Activated T-cell treated with anti-CD3 and anti-CD28 coated beads for 1 hour (primary cell): ENCODE measurements at places on chromosomes 3 and 15.

GRCh38 chr3:125143982-125144652 lies 68.4 kb downstream of the SLC12A8 start:
- DNase-seq: no peak

DNA sequence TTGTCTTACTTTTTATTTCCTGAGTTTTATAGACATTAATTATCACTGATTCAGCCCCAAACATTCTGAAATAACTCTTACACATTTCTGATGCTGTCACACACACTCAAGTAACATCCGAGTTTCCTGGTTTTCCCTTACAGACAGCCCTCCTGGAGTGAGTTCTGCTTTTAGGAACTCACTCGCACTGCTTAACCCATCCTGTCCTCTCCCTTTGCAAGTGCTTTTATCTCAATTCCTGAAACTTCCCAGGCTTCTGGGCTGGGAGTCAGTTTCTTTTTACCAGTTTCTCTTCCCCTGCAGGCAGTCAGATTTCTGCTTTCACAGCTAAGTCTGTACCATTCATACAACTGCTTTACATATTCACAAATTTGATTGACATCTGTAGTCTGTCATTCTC lies 15.6 kb upstream of the SH3GL3 start:
- no peak for DNase-seq

DNA sequence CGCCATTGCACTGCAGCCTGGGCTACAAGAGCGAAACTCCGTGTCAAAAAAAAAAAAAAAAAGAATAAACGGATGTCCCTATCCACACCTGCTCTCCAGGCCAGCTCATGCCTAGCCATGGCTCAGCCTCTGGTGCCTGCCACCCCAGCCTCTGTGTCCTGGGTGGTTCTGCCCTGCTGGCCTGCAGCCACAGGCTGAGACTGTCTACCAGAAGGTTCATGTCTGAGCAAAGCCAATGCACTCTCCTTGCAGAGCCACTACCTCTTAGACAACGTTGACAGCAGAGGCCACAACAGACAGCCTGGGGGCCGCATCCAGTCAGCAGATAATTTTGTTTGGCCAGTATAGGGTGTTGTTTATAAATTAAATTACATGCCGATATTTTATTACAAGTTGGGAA lies 127.7 kb downstream of the ASB7 start:
- DNase-seq: no peak

DNA sequence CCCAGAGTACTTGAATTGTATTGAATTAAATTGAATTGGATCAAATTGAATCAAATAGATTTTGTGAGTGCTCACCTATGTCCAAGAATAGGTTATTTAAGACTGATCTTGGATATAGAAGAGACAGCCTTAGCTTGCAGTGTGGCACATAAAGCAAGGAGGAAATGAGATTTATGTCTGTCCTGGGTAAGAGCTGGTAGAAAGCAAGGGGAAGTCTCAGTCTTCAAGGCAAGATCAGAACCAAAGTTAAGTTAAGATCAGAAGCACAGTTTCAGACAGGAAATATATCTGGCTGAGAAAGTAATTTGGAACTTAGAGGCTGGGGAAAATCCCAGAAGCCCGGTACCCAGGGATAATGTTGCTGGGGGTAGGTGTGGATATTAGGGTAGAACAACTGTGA lies 244.4 kb upstream of the ARPP21 start:
- no peak for DNase-seq

- DNase-seq: no peak
Observed at GRCh38 chr15:88393719-88394519, 73.3 kb downstream of the MRPL46 start.

GRCh38 chr3:47780741-47781684 lies 680 bp downstream of the SMARCC1 start:
- DNase-seq: peak; percentile 50

GRCh38 chr15:40904552-40905201 lies 10.4 kb downstream of the VPS18 start:
- no peak for DNase-seq

DNA sequence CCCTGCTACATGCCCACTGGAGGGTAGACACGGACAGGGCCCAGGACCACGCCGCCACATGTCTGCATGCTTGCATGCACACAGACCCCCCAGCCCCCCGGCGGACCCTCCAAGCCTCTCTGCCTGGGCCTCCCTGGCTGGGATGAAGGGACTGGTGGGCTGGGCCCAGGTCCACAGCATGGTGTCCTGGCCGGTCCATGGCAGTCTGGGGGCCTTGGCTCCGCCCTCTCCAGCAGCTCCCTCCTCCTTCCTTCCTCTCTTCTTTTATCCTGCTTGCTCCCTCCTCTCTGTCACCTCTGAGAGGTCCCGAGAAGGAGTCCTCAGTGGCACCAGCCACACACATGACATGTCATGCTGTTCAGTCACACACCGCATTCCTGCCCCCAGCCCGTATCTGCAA lies 24.5 kb downstream of the DUSP7 start:
- DNase-seq: no peak

GRCh38 chr3:190552021-190552420 lies 38.1 kb downstream of the IL1RAP start:
- DNase-seq: no peak

- no peak for DNase-seq
Observed at GRCh38 chr3:18531662-18532061, 106.5 kb upstream of the SATB1 start.

GRCh38 chr3:60812502-60812901 lies 438.8 kb downstream of the FHIT start:
- DNase-seq: no peak

DNA sequence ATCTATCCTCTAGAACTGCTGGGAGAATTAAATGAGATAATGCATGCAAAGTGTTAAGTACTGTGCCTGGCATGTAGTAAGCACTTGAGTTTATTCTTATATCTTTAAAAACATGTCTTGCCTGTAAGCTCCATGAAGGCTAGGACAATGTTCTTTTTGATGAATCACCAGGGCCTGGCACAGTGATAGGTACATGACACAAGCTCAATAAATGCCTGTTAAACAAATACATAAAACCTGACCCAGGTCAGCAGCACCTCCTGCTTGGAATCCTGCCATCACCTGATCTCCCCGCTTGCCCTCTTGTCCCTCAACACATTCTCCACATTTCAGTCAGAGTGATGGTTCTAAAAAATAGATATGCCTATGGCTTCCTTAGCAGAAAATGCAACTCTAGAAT lies 186.8 kb downstream of the CHST2 start:
- no peak for DNase-seq

GRCh38 chr3:16122661-16123060 lies 51.8 kb upstream of the GALNT15 start:
- no peak for DNase-seq

GRCh38 chr3:43389388-43390254 lies 103.3 kb downstream of the SNRK start:
- DNase-seq: peak; percentile 58

DNA sequence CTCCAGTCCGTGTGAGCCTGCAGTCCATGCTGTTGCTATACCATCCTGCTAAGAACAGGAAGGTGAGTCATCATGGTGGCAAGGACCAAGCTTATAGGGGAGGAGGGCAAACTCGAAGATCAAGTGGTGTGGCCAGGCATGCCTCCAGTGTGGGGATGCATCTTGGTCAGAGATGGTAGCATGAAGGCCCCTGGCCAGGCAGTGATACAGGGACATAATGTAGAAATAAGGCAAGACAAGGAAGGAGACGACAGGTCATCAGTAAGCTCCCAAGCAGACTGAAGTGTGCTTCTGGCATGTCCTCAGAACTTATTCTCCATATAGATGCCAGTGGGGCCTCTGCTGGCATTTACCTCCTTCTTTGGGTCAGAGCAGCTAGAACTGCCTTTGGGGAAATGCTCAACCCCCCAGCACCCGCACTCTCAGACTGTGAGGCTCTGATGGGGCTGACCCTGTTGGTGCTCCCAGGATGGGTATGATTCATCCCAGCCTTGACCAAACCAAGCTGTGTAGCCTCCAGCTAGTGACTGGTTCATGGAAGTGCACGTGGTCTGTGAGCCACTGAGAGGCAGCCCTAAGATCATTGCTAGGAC lies 52.5 kb upstream of the ATP2B2 start:
- DNase-seq: no peak

GRCh38 chr15:65583701-65584100 lies 27.2 kb downstream of the INTS14 start:
- DNase-seq: peak; percentile 11

DNA sequence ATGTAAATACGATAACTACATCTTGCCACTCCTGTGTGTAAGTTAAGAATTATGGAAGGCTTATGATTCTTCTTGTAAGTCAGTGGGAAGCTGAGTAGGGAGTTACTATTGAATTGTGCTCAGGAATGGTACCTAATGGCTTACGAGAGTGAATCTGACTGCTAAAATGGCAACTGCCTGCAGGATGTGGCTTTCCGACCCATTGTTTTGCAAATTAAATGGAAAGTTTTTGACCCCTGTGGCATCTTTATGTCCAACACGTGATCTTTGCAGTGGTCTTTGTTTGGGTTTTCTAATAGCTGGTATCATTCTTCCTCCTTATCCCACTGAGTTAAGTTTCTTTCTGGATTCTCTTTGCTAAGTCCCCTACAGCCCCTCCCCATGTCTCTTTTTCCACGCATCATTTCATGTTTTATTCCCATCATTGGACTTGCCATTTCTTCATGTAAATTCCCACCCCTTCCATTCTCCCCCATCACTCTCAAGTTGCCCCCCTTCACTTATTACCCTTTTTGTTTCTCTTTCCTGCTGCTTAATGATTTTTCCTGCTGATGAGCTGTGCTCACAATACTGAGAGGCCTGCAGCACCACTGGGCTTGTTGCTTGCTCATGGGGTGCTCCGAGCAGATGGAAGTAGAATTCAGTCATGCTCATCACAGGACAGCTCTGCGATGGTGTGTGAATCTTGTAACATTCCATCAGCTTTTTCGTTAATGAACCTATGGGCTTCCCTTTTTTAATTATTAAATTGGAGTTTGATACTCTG lies 428.2 kb upstream of the IL12A start:
- DNase-seq: no peak
